CD8-positive, alpha-beta memory T cell (primary cell): ENCODE measurements at places on chromosomes 3 and 15.

- no peaks in the 10 kb centered on the region for H3K36me3 ChIP-seq
- H3K27ac ChIP-seq = no peak overlapping the region
- H3K4me3 ChIP-seq = no peak overlapping the region
- no peaks in the 10 kb centered on the region for H3K4me1 ChIP-seq
These were observed 33.3 kb upstream of the PAQR5 start for GRCh38 chr15:69265347-69265955.

- H3K27me3 ChIP-seq = no peaks in the 10 kb centered on the region
- H3K27ac ChIP-seq = no peak overlapping the region
- no peak overlapping the region for H3K4me3 ChIP-seq
- no peaks in the 10 kb centered on the region for H3K36me3 ChIP-seq
- no peaks in the 10 kb centered on the region for H3K4me1 ChIP-seq
These were observed 121.5 kb downstream of the SLC9A9 start for GRCh38 chr3:143726727-143727126.

- H3K36me3 ChIP-seq = no peaks in the 10 kb centered on the region
- no peak for DNase-seq
- no peak overlapping the region for H3K4me3 ChIP-seq
- H3K27ac ChIP-seq = no peak overlapping the region
These were observed 76.4 kb upstream of the SEMA6D start for GRCh38 chr15:47640901-47641300.

DNA sequence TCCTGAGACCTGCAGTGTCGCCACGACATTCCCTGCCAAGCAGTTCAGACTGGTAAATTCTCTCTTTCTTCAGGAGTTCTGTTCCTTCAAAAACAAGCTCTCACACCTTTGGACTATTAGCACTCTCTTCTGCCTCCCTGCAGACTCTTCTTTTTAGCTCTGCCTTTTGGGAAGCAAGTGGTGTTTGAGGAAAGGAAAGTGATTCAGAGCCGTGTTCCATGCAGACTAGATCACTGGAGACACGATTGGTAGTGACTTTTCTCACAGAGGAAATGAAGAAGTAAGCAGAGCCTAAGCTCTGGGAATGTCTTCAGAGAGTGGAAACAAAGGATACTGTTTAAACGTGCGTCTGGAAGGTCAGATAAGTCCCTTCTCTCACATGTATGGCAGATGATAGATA lies 270.6 kb upstream of the TPRG1 start:
- no peaks in the 10 kb centered on the region for H3K27me3 ChIP-seq
- no peaks in the 10 kb centered on the region for H3K4me1 ChIP-seq
- no peaks in the 10 kb centered on the region for H3K36me3 ChIP-seq
- DNase-seq = no peak
- H3K27ac ChIP-seq = no peak overlapping the region

- no peaks in the 10 kb centered on the region for H3K36me3 ChIP-seq
- H3K27me3 ChIP-seq = no peaks in the 10 kb centered on the region
- no peak overlapping the region for H3K27ac ChIP-seq
- DNase-seq = no peak
These were observed 216.1 kb downstream of the THRB start for GRCh38 chr3:24278543-24278942.

GRCh38 chr3:73500321-73500720 lies 124.4 kb downstream of the PDZRN3 start:
- H3K27ac ChIP-seq = no peak overlapping the region
- DNase-seq = no peak
- no peaks in the 10 kb centered on the region for H3K36me3 ChIP-seq
- no peaks in the 10 kb centered on the region for H3K27me3 ChIP-seq

- H3K4me1 ChIP-seq = no peaks in the 10 kb centered on the region
- H3K27ac ChIP-seq = no peak overlapping the region
- H3K4me3 ChIP-seq = no peak overlapping the region
These were observed 453.0 kb upstream of the GOLIM4 start for GRCh38 chr3:168548719-168549118.

- DNase-seq = no peak
- H3K27ac ChIP-seq = no peak overlapping the region
- no peaks in the 10 kb centered on the region for H3K4me1 ChIP-seq
- no peak overlapping the region for H3K4me3 ChIP-seq
- H3K27me3 ChIP-seq = no peaks in the 10 kb centered on the region
- H3K36me3 ChIP-seq = no peaks in the 10 kb centered on the region
These were observed 71.1 kb downstream of the PLXNA1 start for GRCh38 chr3:127053979-127054378.

DNA sequence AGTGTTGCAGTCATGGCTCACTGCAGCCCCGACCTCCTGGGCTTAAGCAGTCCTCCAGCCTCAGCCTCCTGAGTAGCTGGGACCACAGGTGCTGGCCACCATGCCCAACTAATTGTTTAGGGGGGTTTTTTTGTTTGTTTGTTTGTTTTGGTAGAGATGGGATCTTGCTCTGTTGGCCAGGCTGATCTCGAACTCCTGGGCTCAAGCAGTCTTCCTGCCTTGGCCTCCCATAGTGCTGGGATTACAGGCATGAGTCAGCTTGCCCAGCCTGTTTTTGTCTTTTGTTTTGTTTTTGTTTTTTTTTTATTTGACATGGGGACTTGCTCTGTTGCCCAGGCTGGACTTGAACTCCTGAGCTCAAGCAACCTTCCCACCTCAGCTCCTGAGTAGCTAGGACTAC lies 17.4 kb downstream of the NDUFB5 start:
- no peak overlapping the region for H3K4me3 ChIP-seq
- peaks cover 13% of the 10 kb centered on the region for H3K36me3 ChIP-seq
- no peaks in the 10 kb centered on the region for H3K27me3 ChIP-seq
- H3K27ac ChIP-seq = no peak overlapping the region
- no peaks in the 10 kb centered on the region for H3K4me1 ChIP-seq
- DNase-seq = no peak

GRCh38 chr3:111751961-111752360 lies 107.1 kb upstream of the PHLDB2 start:
- no peak overlapping the region for H3K27ac ChIP-seq
- H3K4me3 ChIP-seq = no peak overlapping the region
- H3K36me3 ChIP-seq = no peaks in the 10 kb centered on the region
- no peaks in the 10 kb centered on the region for H3K27me3 ChIP-seq

- no peak for DNase-seq
- no peaks in the 10 kb centered on the region for H3K36me3 ChIP-seq
- no peak overlapping the region for H3K27ac ChIP-seq
- H3K4me3 ChIP-seq = no peak overlapping the region
- H3K4me1 ChIP-seq = no peaks in the 10 kb centered on the region
These were observed 94.6 kb downstream of the THRB start for GRCh38 chr3:24400015-24400414.

DNA sequence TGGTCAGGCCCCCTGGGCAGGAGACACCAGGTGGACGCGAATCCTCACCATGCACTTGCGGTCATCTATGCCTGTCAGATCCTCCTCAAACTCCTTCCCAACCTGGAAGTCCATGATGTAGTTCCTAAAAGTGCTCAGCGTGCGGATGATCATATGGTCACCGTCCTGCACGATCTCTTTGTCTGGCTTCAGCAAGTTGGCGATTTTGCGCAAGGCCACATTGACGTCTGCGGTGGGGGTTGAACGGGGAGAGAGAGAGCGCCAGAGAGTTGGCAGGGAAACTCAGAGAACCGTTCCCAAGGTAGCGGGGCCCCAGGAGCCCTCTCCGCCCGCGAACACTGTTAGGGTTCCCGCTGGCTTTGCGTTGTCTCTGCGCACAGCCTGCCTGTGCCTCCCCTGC lies 809 bp downstream of the RBP1 start:
- DNase-seq = no peak
- H3K27ac ChIP-seq = no peak overlapping the region
- no peaks in the 10 kb centered on the region for H3K36me3 ChIP-seq
- H3K4me1 ChIP-seq = no peaks in the 10 kb centered on the region
- no peak overlapping the region for H3K4me3 ChIP-seq

GRCh38 chr3:150091626-150092025 lies 120.9 kb upstream of the PFN2 start:
- H3K27ac ChIP-seq = no peak overlapping the region
- DNase-seq = no peak
- H3K4me1 ChIP-seq = no peaks in the 10 kb centered on the region

- no peaks in the 10 kb centered on the region for H3K4me1 ChIP-seq
- DNase-seq = no peak
- no peaks in the 10 kb centered on the region for H3K36me3 ChIP-seq
- no peak overlapping the region for H3K4me3 ChIP-seq
- no peaks in the 10 kb centered on the region for H3K27me3 ChIP-seq
These were observed 65.5 kb upstream of the NPHP3 start for GRCh38 chr3:132787616-132788300.

GRCh38 chr15:49946681-49947080 lies 172.4 kb downstream of the ATP8B4 start:
- no peaks in the 10 kb centered on the region for H3K36me3 ChIP-seq
- DNase-seq = no peak
- no peak overlapping the region for H3K27ac ChIP-seq
- no peak overlapping the region for H3K4me3 ChIP-seq
- H3K4me1 ChIP-seq = no peaks in the 10 kb centered on the region
- H3K27me3 ChIP-seq = no peaks in the 10 kb centered on the region

- DNase-seq = no peak
- no peaks in the 10 kb centered on the region for H3K4me1 ChIP-seq
- H3K27ac ChIP-seq = no peak overlapping the region
- no peaks in the 10 kb centered on the region for H3K36me3 ChIP-seq
- no peak overlapping the region for H3K4me3 ChIP-seq
- H3K27me3 ChIP-seq = no peaks in the 10 kb centered on the region
These were observed 55.4 kb downstream of the PDZRN3 start for GRCh38 chr3:73569246-73569760.

- DNase-seq = no peak
- H3K27ac ChIP-seq = no peak overlapping the region
- no peaks in the 10 kb centered on the region for H3K36me3 ChIP-seq
- no peaks in the 10 kb centered on the region for H3K4me1 ChIP-seq
- no peak overlapping the region for H3K4me3 ChIP-seq
- H3K27me3 ChIP-seq = no peaks in the 10 kb centered on the region
These were observed 25.0 kb upstream of the LOXL1 start for GRCh38 chr15:73901126-73901810.

DNA sequence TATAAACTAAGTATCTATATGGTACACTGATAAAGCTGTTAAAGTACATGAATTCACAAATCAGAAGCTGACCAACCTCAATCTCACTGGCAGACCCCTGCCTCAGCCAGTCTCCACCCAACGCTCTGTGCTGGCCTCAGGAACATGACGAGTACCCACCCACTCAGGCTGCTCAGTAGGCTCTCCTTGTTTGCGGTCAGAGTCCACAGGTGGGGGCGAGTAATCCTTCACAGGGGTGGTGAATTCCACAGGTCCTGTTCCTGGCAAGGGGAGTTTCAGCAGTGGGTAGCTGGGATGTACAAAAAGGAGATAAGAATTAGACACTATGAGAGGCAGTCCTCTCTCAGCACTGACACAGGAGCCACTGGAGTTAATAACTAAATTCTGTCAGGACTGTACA lies 40.9 kb downstream of the SCAP start:
- H3K27me3 ChIP-seq = no peaks in the 10 kb centered on the region
- no peak overlapping the region for H3K4me3 ChIP-seq
- H3K27ac ChIP-seq = no peak overlapping the region
- H3K4me1 ChIP-seq = no peaks in the 10 kb centered on the region

DNA sequence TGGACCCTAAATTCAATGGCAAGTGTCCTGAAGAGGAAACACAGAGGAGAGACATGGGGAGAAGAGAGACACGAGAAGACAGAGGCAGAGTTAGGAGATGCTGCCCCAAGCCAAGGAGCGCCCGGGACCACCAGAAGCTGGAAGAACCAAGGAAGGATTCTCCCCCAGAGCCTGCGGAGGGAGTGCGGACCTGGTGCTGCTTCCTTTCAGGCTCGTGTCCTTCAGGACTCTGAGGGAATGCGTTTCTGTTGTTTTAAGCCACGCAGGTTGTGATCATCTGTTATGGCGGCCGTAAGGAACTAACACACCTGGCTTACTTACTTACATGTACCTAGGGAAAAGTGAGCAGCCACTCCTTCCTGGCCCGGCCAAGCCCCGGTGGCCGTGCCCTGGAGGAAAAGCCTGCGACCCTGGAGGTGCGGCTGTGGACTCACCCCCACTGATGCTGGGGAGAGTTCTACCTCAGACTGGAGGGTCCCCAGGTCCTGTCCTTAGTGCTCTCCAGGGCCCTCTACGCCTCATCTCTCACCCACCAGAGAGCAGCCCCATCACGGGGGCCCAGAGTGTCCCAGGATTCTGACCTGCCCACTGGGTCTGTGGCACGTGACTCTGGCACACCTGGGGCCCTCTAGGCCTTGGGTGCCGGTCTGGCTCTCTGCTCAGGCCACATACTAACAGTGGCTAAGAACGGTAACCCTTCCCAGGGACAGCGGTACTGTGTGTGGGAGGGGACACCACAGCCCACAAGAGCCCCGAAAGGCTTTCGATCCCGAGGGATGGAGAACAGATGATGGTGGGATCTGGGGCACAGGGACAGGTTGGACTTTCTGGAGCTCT lies 61.8 kb downstream of the ITGA11 start:
- no peaks in the 10 kb centered on the region for H3K36me3 ChIP-seq
- no peak for DNase-seq
- H3K27ac ChIP-seq = no peak overlapping the region
- no peaks in the 10 kb centered on the region for H3K27me3 ChIP-seq

DNA sequence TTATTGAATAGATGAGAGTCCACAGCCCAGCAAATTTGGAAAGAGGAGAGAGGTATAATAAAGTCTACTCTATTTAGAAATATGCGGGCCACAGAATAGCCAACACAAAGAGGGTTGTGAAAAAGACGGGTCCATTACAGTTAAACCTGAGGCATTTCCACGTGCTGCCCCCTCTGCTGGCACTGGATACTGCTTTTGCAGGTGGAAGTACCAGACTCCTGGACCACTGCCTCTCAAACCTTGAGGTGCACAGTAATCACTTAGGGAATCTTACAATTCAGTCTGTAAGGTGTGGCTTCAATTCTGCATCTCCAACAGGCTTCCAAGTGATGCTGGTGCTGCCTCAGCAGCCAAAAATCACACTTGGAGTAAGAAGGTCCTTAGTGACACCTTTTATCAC lies 3.0 kb upstream of the TFDP2 start:
- no peak overlapping the region for H3K27ac ChIP-seq
- no peak overlapping the region for H3K4me3 ChIP-seq
- DNase-seq = no peak
- H3K27me3 ChIP-seq = no peaks in the 10 kb centered on the region

- peaks cover 4% of the 10 kb centered on the region for H3K4me1 ChIP-seq
- H3K36me3 ChIP-seq = no peaks in the 10 kb centered on the region
- H3K27me3 ChIP-seq = peaks cover 3% of the 10 kb centered on the region
- H3K4me3 ChIP-seq = no peak overlapping the region
- DNase-seq = no peak
These were observed 23.1 kb upstream of the GOLGA8B start for GRCh38 chr15:34606545-34606944.

- DNase-seq = no peak
- H3K27me3 ChIP-seq = no peaks in the 10 kb centered on the region
- H3K27ac ChIP-seq = no peak overlapping the region
- no peaks in the 10 kb centered on the region for H3K4me1 ChIP-seq
These were observed 65.5 kb upstream of the ZBTB20 start for GRCh38 chr3:115212615-115213014.

- H3K27ac ChIP-seq = no peak overlapping the region
- peak; percentile 46 for DNase-seq
- peaks cover 66% of the 10 kb centered on the region for H3K4me1 ChIP-seq
- no peaks in the 10 kb centered on the region for H3K27me3 ChIP-seq
- H3K36me3 ChIP-seq = peaks cover 11% of the 10 kb centered on the region
These were observed 109.3 kb downstream of the OXNAD1 start for GRCh38 chr3:16374047-16374934.
